ENCODE measurements at places on chromosomes 6 and 20.

GRCh38 chr6:11947575-11947974, 64.5 kb upstream of the HIVEP1 start:
- no peaks in the 10 kb centered on the region for H3K27me3 ChIP-seq
- no peak for DNase-seq
- H3K36me3 ChIP-seq = no peaks in the 10 kb centered on the region

GRCh38 chr20:21725892-21726291, 20.4 kb downstream of the PAX1 start:
- H3K4me3 ChIP-seq = no peak overlapping the region
- no peaks in the 10 kb centered on the region for H3K36me3 ChIP-seq
- H3K27ac ChIP-seq = no peak overlapping the region
- no peaks in the 10 kb centered on the region for H3K4me1 ChIP-seq

- no peaks in the 10 kb centered on the region for H3K27me3 ChIP-seq
- H3K27ac ChIP-seq = no peak overlapping the region
- no peaks in the 10 kb centered on the region for H3K36me3 ChIP-seq
- H3K4me1 ChIP-seq = no peaks in the 10 kb centered on the region
- no peak overlapping the region for H3K4me3 ChIP-seq
- no peak for DNase-seq
Measured at GRCh38 chr6:5439749-5440148, 178.4 kb downstream of the FARS2 start.

DNA sequence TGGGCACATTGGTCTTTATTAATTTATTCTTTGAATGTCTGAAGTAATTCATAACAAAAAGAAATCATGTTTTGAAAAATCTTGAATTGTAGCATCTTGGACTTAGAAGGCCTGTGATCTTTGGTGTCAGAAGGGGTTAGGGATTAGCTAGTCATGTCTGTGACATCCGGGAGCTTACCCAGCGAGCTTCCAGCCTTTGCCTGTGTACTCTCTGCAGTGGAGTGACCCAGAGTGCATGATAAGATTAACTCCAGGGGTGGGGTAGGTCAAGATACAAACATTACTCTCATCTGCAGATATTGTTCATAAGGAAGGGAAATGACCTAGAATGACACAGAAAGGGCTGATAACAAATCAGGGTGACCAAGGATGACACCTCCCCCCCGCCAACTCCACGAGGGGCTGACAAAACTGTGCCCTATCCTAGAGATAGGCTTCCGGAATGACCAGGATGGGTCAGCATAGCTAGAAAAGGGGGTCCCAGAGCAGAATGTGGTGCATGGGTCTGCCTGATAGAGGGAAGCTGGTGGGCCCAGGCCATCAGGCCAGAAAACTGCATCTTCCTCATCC, 56.6 kb upstream of the BLCAP start:
- no peaks in the 10 kb centered on the region for H3K4me1 ChIP-seq
- no peak for DNase-seq
- H3K27me3 ChIP-seq = no peaks in the 10 kb centered on the region
- H3K27ac ChIP-seq = no peak overlapping the region

DNA sequence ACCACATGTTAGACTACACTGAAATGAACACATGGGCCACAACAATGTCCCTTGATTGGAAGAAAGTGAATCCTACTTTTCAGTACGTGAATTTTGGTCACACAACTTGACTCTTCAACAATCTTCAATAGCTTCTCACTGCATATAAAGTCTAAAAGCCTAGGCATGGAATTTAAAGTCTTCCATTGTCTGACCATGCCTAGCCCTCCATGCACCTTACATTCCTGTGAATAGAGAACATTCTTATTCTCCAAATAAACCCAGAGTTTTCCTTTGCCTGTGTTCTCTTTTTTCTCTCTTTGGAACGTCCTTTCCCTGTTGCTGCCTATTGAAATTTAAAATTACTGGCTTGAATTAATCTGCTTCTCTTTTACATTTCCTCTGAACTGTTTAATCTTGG, 207.5 kb downstream of the ASCC3 start:
- H3K27me3 ChIP-seq = no peaks in the 10 kb centered on the region
- no peak overlapping the region for H3K27ac ChIP-seq
- no peak for DNase-seq
- no peak overlapping the region for H3K4me3 ChIP-seq
- no peaks in the 10 kb centered on the region for H3K36me3 ChIP-seq
- H3K4me1 ChIP-seq = no peaks in the 10 kb centered on the region

All from uterus (tissue), 4 donors.